Stimulated activated naive CD4-positive, alpha-beta T cell treated with Interleukin-2 at 50 U/mL for 16 hours (primary cell): ENCODE measurements at places on chromosomes 11 and 22.

DNA sequence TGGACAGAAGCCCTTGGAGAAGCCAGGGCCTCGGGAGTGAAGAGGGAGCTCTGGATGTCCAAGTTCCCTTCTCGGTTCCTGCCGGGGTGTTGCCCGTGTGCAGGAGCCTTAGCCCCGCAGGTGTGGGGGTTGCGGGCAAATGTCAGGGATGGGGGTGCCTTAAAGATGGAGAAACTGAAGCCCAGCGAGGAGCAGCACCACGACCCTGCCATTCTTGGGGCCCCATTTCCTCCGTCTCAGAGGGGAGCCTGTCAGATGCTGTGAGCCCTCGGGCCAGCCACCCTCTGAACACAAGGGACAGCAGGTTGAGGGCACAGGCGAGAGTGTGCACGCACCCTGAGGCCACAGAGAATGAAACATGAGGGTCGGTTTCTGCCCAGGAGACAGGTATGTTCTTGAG, 6.3 kb downstream of the OSBPL5 start:
- DNase-seq, result no peak

GRCh38 chr22:46196278-46196677, 46.0 kb downstream of the PPARA start:
- no peak for DNase-seq

- DNase-seq, result no peak
These were observed 617.1 kb downstream of the BRD1 start for GRCh38 chr22:49210606-49211005.

DNA sequence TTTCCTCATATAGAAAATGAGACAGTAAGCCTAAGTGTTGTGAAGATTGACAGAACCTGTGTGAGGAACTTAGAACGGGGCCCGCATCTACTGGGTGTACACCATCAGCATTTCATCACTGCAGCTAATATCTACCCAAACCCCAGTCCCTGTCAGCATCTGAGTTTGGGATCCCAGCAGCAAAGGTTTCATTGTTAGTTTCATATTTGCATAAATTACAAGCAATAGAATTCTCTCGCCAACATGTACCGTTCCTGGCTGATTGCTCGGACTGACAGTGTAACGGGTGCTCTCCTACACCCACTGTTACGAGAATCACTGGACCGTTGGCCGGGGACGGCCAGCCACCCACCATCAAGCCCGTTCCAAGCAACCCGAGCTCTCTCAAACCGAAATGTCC, 10.4 kb upstream of the TMPRSS6 start:
- no peak for DNase-seq

DNA sequence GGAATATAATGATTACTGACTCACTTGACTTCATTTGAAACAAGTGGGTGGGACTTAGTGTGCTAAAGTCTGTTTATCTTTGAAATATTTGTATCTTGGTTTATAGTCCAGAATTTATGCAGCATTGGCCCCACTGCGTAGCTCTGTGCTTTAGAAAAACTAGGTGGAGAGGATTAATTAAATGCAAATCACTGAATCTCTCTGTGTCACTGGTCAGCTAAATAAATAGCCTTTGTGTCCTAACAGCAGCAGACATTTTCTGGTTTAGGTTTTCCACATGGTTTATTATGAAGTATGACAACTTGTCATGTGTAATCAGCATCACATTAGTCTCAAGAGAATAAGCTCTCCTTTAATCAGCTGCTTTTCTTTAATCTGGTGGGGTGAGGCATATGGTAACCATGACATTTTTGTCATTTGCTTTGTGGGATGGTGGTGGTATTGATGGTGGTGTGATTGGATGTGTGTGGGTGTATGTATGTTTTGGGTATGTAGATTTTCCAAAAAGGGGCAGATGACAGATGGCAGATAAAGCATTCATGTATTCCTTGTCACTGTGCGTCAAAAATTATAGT, 33.9 kb downstream of the BCL2L13 start:
- peak; percentile 2 for DNase-seq

DNA sequence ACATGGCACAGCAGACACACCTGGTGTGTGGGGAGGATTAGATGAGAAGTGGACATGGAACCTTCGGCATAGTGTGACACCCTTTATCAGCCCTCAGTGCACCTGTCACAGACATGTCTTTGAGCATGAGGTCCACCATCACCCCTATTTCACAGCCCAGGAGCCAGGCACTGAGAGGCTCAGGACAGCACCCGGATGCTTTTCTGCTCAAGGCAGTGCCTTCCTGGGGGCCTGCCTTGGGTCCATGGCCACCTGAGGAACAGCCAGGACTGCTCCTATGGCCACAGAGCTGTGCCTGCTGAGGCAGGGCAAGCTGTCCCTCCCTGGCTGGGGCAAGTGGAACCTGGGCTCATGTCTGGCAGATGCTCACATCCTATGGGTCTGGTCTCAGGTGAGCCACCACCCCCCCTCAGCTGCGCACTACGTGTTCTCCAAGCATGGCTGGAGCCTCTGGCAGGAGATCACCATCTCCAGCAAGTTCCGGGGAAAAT, 75.8 kb downstream of the MORC2 start:
- DNase-seq, result no peak

GRCh38 chr11:75233754-75234172, 6.8 kb upstream of the TPBGL start:
- DNase-seq, result no peak

DNA sequence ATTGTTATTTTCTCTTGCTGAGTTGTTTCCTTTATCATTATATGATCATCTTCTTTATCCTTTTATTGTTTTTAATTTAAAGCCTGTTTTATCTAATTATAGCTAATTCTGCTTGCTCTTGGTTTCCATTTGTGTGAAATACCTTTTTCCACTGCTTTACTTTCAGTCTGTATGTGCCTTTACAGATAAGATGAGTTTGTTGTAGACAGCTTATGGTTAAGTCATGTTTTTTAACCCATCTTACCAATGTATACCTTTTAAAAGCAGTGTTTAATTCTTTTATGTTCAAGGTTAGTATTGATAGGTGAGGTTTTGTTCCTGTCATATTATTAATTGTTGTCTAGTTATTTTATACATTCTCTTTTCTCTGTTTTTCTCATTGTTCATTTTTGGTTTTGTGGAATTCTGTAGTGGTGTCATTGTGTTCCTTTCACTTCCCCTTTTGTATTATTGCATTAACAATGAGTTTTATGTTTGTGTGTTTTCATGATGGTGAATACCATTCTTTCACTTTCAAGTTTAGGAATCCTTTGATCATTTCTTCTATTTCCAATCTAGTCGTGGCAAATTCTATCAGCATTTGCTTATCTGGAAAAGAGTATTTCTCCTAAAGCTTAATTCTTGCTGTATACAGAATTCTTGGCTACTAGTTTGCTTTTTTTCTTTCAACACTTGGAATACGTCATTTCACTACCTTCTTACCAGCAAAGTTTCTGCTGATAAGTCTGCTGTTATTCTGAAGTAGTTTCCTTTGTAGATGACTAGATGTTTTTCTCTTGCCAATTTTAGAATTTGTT, 21.8 kb downstream of the OR5AN1 start:
- no peak for DNase-seq

DNA sequence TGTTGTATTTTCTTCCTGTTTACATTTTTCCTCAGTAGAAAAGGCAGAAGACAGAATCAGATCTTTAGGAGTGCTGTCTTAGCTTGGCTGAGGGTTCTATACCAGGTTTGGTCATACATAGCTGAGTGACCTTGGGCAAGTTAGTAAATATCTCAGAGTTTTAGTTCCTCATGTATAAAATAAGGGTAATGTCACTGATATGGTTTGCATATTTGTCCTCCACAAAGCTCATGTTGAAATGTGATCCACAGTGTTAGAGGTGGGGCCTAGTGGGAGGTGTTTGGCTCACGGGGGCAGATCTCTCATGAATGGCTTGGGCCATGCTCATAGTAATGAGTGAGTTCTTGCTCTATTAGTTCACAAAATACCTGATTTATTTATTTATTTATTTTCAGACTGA, 7.5 kb upstream of the HTR3A start:
- DNase-seq, result no peak

DNA sequence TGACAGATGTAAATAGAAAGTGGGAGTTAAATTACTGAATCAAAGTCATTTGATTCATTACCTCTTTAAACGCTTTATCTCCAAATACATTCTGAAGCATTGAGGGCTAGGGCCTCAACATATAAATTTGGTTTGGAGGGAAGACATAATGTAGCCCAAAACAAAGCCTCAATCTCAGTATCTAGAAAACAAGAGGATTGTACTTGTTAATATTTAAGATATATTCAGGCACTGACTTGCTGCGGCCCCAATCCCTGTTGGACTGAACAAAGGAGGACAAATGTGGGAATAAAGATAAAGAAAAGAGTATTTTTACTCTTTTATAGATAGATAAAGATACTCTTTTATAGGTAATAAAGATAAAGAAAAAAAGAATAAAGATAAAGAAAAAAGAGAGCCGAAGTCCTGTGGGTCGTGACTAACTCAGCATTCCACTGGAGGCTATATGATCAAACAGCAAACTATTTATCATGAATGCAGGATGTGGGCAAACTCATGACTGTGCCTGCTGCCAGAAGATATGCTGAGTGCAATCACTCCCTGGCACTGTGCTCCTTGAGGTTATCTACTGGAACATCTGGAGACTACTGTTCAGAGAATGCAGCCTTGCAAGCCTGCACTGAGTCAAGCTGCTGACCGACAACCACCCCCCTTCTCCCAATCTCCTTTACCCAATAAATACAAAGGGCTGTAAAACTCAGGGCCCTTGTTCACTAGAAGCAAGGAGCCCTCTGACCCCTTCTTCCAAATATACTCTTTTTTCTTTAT, 6.9 kb downstream of the OR10V1 start:
- DNase-seq, result no peak

GRCh38 chr22:24683691-24684090, 80.7 kb downstream of the GGT1 start:
- DNase-seq, result no peak

- DNase-seq, result peak; percentile 45
These were observed 68.2 kb upstream of the EED start for GRCh38 chr11:86176165-86176884.

- DNase-seq, result no peak
These were observed 51.8 kb upstream of the KIRREL3 start for GRCh38 chr11:127052404-127052803.

- DNase-seq, result no peak
These were observed 861 bp upstream of the LTBP3 start for GRCh38 chr11:65558930-65559509.

DNA sequence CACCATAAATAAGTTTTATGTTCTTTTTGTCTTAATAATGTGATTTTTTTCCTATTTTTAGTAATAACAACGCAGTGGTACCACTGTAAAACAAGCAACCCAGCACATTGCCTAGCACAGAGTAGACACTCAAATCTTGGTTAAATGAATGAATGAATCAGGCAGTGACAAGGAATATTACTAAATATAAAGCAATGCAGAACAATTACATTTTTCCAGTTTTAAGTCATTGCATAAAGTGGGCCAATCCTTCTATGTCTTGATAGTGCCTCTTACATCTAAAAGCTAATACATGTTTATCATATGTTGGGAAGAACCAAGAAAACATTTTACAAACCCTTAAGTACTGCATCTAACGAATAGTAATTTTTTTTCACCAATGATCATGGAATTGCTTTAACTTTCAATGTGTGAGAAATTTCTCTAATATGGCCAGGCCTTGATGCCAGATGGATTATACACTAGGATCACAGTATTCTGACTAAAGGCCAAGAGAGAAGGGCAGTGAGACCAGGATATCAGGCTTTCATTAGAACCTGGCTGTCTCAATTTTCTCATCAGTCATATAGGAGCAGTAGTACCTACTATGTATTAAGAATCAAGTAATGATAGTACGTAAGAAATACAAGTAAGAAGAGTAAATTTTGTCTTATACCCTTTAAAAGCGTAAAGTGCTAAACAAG, 88.5 kb downstream of the TRIM44 start:
- DNase-seq, result no peak

- no peak for DNase-seq
These were observed 852.7 kb downstream of the LRRC4C start for GRCh38 chr11:40606800-40607199.

DNA sequence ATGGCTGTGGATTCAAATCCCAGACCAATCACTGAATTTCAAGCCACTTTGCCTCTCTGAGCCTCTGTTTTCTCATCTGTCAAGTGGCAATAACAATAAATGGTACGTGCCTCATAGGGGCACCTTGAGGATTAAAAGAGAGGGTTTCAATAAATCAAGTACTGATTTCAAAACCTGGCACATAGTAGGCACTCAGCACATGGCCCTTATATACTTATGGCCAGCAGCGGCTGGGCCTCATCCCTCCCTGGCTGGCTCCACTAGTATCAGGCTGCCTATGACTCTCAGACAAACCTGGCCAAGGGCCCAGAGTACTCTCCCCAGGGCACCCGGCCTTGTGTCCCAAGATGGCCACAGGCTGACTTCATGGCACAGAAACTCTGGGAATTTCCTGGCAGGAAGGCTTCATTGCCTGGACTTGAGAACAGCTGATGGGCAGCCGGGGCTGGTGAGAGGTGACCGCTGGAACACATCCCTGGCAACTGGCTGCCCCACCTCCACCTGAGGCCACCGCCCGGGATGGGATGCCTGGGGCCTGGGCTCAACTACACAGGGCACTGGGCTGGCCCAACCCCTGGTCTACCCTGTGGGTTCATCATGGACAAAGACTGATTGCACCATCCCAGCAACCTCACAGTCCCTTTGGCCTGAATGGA, 3.4 kb downstream of the FADS3 start:
- no peak for DNase-seq

GRCh38 chr11:128388206-128388815, 199.0 kb downstream of the ETS1 start:
- no peak for DNase-seq

DNA sequence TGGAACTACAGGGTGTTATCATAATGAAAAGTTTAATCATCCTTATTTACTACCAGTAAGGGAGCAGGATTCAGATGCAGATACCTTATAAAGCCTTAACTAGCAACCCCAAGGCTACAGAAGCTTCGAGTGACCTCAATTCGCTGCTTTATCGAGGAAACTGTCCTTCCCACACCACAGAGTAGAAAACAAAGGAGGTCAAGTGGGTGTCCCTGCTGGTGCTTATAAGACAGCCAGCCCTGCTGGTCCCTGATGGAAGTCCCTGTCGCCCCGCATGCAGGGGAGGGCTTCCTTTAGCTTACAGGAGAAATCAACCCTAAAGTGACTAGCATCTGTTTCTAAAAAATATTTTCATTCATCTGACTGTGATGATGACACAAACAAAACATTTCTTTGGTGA, 7.3 kb downstream of the MN1 start:
- no peak for DNase-seq

GRCh38 chr22:29351891-29352290, 36.4 kb upstream of the RASL10A start:
- DNase-seq, result no peak

GRCh38 chr22:23281053-23281405, 100.7 kb downstream of the BCR start:
- DNase-seq, result no peak

- DNase-seq, result no peak
These were observed 8.7 kb downstream of the COMMD9 start for GRCh38 chr11:36280531-36280930.
